ENCODE measurements at places on chromosomes 2 and 18. TPM values are rescaled to one million over a fixed set of nuclear protein-coding genes. Genes with fewer than 3 reads are reported as not detected.

The ECEL1 gene
- total RNA-seq = 43.9 TPM

The AGPS gene
- 51.5 TPM for total RNA-seq

The SPATA3 gene
- not detected for total RNA-seq

The ADAM17 gene
- total RNA-seq = 39.6 TPM

The ATOH8 gene
- 6.9 TPM for total RNA-seq

The CBLN2 gene
- 0.58 TPM for total RNA-seq

The LOXHD1 gene
- not detected for total RNA-seq

The TCF23 gene
- not detected for total RNA-seq

The C2orf78 gene
- not detected for total RNA-seq

The TMEM169 gene
- 34.8 TPM for total RNA-seq

The IL1RL1 gene
- total RNA-seq = not detected

The TMEM163 gene
- 0.71 TPM for total RNA-seq

The FAM124B gene
- total RNA-seq = not detected

The C2orf80 gene
- total RNA-seq = 1.0 TPM

DNA sequence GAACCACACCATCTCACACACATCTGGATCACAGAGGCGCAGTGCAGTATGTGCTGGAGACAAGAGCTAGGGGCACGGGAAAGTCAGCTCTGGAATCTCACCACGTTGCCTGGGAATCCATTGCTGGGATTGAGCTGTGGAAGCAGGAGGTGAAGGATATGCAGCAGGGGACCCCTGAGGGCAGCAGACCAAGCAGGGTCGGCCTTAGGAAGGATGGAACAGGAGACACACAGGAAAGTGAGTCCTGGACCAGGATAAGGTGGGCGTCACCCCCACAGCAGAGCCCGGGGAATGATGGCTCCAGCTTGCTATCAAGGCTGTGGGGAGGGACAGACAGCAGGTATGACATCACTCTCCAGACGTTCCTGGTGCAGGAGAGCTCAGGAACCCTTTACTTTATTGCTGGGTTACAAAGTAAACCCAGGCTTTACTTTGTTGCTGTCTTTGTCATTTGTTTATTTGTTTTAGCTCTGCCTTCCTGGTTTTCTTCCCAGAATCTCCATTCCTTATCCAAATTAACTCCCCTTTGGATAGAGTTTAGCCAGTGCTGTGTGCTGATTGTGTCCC is 329.8 kb upstream of the MYT1L start:
- DNase-seq = no peak

DNA sequence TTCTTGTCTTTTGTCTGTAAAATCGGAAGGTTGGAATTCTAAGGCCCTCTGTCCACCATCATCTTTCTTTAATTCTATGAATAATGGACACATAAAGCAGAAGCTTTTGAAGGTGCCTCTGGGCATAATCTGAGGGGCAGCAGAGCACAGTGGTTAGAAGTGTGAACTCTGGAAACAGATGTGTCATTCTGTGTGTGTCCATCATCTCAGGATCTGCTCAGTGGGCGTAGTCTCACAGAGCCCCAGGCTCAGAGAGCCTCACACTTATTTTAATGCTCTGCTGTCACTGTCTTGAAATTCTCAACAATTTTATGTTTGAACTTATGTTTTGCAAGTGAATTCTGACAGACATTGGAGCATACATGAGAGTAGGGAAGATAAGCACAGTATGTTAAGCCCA is 31.0 kb upstream of the CCDC93 start:
- no peak for DNase-seq

DNA sequence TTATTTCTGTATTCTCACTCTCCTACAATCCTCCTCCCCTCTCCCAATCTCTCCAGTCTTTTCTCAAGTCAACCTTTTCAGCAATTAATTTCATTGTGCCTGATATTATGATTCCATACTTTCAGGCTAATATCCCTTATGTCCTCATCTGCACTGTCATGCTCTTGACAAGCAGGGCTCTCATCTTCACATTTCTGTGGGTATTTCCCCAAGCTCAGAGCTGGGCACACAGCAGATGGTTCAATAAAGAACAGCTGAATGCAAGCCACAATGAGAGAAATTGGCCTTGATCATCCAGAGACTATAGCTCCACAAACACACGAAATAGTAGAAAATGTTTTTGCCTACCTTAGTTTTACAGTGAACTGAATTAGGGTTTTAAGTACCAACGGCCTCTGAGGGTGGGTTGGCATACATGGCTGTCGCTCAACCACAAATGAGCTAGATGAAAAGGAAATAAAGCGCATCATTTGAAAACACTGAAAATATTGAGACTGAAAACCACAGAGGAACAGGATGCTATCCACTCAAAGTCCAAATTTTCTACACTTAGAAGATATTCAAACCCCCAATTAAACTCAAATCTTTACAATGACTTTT is 47.5 kb upstream of the STAT1 start:
- DNase-seq = no peak

DNA sequence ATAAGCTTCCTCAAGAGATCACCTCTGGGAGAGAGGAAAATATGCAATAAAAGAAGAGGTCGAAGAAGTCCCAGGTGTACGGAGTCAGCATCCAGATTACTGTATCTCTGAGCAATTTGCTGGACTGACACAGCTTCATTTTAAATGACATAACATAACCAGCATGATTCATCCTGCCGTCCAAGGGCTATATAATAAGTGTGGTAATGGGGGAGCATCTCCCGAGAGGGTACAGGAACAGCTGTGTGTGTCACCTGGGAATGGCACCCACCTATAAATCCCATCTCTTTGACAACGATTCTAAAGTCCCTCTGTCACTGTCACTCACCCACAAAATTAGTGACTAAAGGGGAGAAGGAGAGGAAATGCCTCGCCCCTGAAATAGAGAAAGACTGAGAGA is 19.3 kb upstream of the FZD7 start:
- DNase-seq = no peak

- no peak for DNase-seq
Measured at GRCh38 chr2:151928380-151928779, 100.2 kb upstream of the ARL5A start.

- no peak for DNase-seq
Measured at GRCh38 chr18:13279181-13280069, 60.9 kb downstream of the LDLRAD4 start.

- no peak for DNase-seq
Measured at GRCh38 chr2:127413782-127414637, 4.2 kb upstream of the PROC start.

- no peak for DNase-seq
Measured at GRCh38 chr2:240985881-240986786, 12.3 kb upstream of the SNED1 start.

GRCh38 chr18:78323453-78324197 is 656.0 kb upstream of the SALL3 start:
- no peak for DNase-seq

GRCh38 chr18:46283268-46283667 is 179.1 kb downstream of the HAUS1 start:
- DNase-seq = no peak

GRCh38 chr2:168015274-168015953 is 232.0 kb downstream of the STK39 start:
- no peak for DNase-seq

DNA sequence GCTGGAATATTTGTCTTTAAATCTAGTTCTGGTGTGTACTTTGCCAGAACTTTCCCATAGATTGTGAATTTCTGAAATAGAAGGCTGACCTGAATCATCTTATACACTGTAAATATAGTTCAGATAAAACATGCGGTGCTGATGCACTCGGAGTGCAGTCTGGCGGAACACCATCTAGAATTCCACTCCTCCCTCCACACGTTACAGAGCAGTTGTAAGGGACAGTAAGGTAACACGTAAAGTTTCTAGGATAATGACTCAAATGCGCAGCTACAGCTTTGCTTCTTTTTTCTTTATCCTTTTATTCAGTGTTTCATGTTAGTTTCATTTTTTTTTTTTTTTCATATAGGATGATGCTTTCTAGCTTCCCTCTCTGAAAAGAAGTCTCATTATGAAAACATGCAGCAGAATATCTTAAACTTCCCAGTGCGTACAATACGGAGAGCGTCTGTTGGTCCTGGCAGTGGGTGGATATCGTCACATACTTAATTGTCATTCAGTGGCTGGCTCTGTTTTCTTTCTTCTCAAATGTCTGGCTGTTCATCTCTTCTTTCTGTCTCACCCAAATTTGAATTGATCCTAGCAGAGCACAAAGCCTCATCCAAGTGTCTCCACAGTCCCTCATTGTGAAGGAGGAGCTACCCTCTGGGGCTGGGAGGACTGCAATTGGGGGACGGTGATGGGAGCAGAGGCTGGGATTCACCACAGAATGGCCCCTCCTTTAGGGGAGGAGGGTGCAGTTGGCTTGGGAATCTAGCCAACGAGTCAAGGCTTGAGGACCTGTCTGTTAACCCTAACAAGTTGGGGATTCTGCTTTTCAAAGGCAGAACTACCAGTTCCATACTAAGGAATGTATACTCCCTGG is 138.8 kb downstream of the MYT1L start:
- no peak for DNase-seq

GRCh38 chr2:217429981-217430500 is 570.2 kb upstream of the TNP1 start:
- no peak for DNase-seq

DNA sequence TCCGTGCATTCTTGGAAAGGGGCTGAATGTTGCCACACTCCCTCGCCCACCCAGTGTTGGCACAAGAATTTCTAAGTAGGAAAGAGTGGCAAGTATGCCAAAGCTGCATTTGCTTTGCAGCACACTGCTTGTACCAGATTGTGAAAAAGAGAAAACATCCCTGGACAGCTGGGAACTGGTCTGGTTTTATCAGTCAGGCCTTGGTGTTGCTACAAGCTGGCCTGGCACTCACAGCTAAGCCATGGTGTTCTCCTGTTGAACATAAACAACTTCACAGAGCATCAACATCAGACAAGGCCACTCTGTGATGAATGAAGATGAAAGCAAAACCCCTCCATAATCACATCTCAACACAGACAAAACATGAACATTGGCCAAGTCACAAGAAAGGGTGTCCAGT is 4.2 kb upstream of the TRABD2A start:
- DNase-seq = no peak

GRCh38 chr2:209473930-209474419 is 50.1 kb downstream of the MAP2 start:
- DNase-seq = no peak

GRCh38 chr2:169039702-169040101 is 8.6 kb upstream of the ABCB11 start:
- no peak for DNase-seq

DNA sequence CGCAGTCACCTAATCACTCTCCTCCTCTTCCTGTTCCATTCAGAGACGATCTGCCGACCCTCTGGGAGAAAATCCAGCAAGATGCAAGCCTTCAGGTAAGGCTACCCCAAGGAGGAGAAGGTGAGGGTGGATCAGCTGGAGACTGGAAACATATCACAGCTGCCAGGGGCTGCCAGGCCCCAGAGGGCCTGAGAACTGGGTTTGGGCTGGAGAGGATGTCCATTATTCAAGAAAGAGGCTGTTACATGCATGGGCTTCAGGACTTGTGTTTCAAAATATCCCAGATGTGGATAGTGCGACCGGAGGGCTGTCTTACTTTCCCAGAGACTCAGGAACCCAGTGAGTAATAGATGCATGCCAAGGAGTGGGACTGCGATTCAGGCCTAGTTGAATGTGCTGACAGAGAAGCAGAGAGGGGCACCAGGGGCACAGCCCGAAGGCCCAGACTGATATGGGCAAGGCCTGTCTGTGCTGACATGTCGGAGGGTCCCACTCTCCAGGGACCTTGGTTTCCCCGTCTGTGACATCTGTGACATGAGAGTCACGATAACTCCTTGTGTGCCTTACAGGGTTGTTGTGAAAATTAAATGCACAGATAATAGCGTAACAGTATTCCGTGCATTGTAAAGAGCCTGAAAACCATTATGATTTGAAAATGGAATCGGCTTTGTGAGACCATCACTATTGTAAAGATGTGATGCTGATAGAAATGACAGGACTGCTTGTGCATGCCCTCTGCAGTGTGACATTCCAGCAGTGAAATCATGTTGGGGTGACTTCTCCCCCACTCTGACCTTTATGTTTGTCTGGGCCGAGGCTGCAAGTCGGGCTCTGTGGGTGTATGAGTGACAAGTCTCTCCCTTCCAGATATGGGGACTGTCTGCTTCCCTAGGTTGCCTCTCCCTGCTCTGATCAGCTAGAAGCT is 510 bp downstream of the IL1RN start:
- DNase-seq = no peak

GRCh38 chr2:233360771-233361176 is 6.5 kb downstream of the DGKD start:
- no peak for DNase-seq

DNA sequence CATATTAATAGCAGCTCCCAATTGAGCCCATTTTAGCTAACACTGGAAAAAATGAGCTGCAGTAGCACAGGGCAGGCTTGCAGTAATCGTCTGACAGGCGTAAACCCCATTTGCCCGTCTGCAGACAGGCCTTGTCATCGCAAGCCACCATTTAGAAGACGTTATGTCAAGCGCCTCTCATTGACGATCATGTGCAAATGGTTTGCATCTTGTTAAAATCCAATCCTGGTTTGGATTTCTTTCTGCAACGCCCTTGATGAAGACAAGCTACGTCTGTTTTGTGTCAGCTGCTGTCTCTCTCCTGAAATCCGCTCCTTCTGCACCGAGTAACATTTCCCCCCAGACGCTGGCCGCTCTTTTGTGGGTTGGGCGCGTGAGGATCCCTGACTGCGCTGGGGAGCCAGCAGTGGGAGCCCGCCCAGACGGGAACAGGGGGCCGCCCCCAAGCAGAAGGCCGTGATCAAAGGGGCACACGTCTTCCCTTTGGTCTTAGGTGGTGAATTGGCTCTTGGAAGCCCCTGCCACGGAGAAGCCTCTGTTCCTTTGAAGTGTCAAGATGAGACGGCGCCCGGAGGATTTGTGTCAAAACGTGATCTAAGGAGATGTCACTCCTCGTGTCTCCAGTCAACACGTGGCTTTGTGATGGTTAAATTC is 84.2 kb upstream of the GPC1 start:
- no peak for DNase-seq

GRCh38 chr2:163736433-163737189 is 803 bp upstream of the FIGN start:
- DNase-seq = peak; percentile 65

DNA sequence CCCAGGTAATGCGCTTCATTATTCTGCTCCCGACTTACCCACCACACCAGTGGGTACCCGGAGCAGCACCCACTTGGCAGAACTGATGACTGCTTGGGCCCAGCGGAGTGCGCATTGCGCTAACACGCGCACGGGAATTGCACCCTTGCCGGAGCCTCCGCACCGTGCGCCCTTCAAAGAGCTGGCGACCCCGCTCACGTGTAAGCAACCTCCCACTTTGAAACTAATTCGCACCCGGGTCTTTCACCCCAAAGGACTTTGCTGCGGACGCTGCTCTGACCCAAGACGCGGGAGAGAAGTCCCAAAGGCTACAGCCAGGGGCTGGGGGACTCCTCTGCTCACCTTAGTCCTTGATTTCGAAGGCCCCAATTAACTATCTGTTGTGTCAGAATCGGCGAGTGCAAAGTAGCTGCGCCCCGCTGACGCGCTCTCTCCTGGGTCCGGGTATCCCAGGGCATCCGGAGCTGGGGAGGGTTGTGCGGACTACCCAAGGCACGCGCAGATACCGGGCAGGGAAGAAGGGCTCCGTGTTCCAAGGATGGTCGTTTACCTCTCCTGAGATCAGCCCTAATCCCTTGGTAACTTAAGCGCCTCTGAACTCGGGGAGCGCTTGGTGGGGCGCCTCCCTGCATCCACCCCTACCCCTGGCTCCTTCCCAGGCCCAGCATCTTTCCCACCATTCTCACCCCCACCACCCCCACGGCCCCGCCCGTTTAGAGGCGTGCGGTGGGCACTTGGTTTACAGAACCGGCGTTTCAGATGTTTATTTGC is 13.1 kb upstream of the SATB2 start:
- DNase-seq = no peak

Data from neural crest cell (in vitro differentiated cells).